ENCODE measurements at places on chromosomes 16 and 17.

- DNase-seq: peak; percentile 39
Observed at GRCh38 chr17:4498461-4499397, at the start of gene SPNS2. SPNS2 (plus strand) TSS chr17:4498881; CDS start chr17:4499048, 167 bp downstream.

GRCh38 chr16:67021321-67021720 lies 7.6 kb upstream of the CBFB start:
- no peak for DNase-seq

DNA sequence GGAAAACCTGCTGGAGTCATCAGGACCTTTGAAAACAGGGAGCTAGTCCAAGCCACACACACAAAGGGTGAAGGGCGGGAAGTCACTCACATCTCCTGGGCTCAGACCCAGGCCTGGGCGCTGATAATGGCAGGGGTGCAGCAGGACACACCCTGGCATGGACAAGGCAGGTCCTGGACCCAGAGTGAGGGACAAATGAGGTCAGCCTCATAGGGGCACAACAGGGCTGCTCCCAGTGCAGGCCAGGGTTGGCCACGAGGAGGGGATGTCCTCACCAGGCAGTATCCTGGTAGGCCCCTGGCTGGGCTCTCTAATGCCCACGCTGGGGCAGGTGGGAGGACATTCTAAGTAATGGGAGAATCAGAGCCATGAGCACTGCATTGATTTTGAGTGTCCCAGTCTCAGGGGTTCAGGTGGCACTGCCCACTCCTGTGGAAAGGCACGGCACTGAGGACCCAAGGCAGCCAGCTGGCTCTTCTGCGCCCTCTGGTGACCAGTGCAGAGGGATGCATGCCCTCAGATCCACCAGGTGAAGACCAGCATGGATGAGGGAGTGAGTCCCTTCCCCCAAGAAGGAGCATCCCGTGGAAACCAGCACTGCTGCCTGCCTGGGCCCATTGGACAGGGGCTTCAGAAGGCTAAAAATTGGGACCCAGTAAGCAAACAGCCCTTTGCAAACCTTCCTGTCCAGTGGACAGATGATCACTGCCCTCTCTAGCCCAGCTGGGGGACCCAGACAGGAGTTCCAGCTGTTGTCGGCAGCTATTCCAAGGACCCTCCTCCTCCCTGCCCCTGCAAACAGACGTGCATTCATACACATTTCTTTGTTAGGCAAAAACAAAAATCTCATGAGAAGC lies 23.4 kb upstream of the SREBF1 start:
- peak; percentile 64 for DNase-seq

- DNase-seq: no peak
Observed at GRCh38 chr17:46110219-46110618, 83.0 kb downstream of the KANSL1 start.

DNA sequence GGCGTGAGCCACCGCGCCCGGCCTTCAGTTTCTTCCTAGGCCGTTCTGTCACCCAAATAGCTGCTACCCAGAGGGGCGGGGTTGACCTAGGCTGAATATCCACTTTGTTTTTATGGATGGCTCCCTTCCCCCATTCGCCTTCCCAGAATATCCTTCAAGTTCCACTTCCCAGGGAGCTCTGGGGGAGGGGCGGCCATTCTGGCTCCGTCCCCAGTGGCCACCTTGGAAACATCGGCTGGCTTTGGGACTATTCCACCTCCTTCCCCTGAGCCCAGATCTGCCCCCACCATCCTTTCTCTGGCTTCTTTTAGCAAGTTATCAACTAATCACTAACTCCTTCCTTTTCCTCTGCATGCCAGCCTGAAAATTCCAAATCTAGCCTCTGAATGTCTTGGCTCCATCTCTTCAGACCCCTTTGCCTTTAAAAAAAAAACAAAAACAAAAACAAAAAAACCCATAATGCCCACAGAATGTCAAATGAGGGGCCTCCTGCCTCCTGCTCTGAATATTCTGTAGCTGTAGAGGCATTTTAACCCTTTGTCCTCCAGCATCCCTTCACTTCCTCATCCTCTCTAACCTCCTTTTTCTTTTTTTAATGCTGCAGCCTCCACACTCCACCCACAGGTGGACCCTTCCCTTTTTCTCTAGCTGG lies 6.4 kb downstream of the ATP1B2 start:
- DNase-seq: no peak

DNA sequence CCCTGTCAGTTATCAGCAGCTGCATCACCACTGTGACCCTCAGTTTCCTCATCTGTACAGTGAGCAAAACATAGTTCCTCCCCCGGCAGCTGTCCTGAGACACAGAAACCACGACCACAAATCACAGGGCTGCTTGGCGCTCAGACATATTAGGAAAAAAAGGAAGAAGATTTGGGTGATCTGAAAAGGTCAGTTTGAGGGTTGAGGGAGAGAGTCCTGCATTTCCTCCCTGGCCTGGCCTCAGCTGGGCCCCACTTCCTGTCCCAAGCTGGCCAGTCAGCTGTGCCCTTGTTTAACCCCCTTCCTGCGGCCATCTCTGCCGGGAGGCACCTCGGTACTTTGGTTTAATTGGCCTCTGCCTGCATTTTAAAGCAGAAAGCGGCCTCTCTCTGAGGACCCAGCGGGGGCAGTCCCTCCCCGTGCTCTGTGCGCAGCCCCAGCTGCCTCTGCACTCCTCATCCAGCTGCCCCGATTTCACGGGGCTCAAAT lies 24.0 kb upstream of the CIBAR2 start:
- DNase-seq: no peak

DNA sequence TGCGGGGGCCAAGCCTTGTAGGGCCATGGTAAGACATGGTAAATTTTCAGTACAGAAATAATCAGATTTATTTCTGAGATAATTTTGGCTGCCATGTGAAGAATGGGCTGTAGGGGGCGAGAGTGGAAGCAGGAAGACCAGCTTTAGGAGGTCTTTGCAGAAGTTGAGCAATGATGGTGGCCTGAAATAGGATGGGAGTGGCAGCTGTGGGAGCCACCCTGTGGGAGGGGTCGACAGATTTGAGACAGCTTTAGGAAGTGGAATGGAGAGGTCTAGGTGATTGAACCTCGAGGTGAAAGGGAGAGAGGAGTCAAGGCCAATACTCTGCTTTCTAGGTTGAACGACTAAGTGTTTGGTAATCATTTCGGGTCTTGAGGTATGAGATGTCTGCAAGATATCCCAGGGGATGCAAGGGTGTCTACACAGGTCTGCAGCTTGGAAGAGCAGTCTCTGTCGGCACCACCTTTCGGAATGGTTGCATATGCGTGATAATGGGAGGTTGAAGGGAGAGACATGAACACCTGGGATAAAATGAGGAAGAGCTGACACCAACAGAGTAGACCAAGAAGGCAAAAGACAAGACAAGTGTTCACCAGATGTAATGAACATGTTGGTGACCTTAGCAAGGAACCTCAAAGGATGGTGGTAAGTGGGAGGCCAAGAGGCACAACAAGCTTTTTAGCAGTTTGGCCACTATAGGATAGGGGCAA lies 4.2 kb upstream of the ATXN7L3 start:
- DNase-seq: peak; percentile 58

- no peak for DNase-seq
Observed at GRCh38 chr16:46918905-46919792, 35.0 kb downstream of the GPT2 start.

GRCh38 chr16:12393239-12393638 lies 410.4 kb downstream of the CPPED1 start:
- DNase-seq: no peak

GRCh38 chr16:66295213-66295612 lies 71.3 kb upstream of the CDH5 start:
- DNase-seq: no peak

GRCh38 chr16:3009568-3010390 lies 2.9 kb upstream of the CLDN9 start:
- DNase-seq: no peak

GRCh38 chr17:71966459-71967313 lies 154.1 kb upstream of the SOX9 start:
- DNase-seq: no peak

DNA sequence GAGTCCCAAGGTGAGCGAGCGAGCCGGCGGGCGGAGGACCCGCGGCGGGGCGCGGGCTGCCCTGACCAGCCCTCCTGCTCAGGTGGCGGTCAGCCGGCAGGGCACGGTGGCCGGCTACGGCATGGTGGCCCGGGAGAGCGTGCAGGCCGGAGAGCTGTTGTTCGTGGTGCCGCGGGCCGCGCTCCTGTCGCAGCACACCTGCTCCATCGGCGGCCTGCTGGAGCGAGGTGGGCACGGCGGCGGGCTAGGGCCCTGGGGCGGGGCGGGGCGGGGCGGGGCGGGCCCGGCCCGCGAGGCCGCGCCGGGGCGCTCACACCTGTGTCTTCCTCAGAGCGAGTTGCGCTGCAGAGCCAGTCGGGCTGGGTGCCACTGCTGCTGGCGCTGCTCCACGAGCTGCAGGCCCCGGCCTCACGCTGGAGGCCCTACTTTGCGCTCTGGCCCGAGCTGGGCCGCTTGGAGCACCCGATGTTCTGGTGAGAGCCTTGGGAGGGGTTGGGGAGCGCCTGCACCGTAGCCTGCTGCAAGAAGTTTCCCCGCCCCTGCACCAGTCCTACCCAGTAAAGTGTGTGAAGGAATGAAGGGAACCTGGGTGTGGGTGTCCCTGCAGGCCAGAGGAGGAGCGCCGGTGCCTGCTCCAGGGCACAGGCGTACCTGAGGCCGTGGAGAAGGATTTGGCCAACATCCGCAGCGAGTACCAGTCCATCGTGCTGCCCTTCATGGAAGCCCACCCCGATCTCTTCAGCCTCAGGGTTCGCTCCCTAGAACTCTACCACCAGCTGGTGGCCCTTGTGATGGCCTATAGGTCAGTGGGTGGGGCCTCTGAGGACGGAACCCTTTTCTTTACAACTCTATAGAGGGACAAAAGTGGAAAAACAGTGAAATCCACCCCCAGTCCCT lies 802 bp downstream of the SETD6 start:
- DNase-seq: peak; percentile 44

DNA sequence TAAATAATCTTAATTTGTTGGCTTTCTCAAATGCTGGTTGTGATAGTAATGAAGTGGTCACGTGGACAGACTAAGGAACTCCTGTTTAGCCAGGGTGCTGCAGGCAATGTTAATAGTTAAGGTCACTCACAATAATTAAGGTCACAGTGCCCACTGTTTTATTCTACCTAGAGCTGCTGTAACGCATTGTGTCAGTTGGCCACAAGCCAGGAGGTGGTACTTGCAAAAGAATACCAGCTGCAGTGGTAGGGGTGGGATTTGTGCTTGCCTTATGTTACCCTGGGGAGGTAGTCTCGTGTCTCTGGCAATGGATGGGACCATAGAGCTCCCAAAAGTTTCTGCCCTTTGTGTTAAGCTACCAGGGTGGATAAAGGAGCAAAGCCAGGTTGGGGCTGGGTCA lies 969.1 kb upstream of the CDH8 start:
- no peak for DNase-seq

GRCh38 chr17:50272711-50273653 lies 1.3 kb upstream of the TMEM92 start:
- DNase-seq: peak; percentile 24

DNA sequence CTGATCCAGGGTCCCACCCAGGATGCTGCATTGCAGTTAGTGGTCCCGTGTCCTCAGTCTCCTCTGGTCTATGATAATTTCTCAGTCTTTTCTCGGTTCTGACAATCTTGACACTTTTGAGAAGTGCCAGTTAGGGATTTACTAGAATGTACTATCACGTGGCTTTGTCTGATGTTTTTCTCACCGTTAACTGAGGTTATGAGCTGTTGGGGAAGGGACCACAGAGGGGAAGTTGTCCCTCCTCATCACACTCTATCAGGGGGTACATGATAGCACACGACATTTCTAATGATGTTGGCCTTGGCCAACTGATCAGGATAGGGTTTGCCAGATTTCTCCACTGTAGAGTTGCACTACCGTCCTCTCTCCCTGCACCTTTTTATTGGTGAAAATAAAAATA lies 250.9 kb upstream of the SDK2 start:
- DNase-seq: no peak

GRCh38 chr17:73311428-73311780 lies 397 bp downstream of the CDC42EP4 start:
- DNase-seq: no peak

DNA sequence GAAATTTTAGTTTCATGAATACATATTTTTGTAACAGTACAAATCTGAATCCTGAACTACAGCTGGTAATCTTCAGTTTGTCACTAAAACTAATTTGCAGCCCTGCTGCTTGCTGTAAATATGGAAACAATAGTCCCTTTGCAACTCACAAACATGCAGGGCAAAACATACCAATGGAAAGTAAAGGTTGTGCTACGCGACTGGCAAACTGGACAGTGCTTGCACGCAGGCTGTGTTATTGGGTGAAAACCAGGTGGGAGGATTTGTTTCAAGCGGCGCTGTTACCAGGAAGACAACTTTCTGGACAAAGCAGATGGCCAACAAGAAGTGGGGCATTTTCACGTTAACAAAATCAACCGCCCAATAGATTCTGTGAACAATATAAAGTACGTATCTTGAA lies 93.5 kb downstream of the CDYL2 start:
- no peak for DNase-seq

GRCh38 chr17:76584427-76585032 lies 1.1 kb downstream of the ST6GALNAC2 start:
- no peak for DNase-seq

DNA sequence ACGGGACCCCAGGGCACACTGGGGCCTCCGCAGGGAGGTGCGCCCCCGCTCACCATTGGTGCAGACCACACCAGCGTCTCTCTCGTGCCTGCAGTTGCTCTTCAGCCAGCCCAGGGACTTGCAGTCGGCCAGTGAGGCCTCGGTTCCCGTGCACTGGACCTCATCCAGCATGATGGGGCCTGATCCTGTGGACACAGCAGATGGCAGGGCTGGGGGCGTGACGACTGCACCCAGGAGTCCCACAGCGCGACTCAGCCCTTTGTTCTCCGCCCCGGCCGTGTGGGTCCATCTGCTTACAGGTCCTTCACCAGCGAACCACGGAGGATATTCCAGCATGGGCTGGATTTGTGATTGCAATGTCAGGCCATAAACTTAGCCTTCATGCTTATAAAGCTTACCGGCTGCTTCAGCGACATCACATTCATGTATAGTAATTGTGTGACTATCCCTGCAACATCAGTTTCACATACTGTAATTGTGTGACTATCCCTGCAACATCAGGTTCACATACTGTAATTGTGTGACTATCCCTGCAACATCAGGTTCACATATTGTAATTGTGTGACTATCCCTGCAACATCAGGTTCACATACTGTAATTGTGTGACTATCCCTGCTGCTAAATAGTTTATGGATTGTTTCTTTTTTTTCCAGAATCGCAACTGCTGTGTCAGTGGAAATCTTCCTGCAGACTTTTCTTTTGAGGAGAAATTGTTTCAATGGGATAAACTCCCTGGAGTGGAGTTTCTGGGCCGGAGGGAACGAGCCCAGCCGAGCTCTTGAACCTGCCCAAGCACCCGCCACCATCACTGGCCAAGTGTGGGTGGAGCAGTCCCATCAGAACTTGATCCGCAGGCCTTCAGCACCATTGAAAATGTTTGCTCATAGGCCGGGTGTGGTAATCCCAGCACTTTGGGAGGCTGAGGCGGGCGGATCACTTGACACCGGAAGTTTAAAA lies 4.8 kb downstream of the LGALS3BP start:
- DNase-seq: no peak

- no peak for DNase-seq
Observed at GRCh38 chr16:12871784-12872183, 29.6 kb upstream of the SHISA9 start.

DNA sequence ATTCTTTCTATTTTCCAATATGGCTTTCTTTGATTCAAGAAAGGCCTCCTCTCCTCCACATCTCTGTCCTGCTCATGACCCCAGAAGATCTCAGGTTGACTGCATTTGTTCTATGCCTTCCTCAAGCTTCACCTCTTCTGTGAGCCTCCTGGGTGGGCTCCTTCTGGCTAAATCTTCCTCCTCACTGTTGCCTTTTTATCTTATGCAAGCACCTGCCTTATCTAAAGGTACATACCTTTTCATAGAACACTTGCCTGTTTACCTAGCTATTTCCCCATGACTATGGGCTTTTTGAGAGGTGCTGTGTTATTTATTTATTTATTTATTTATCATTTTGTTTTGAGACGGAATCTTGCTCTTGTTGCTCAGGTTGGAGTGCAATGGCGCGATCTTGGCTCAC lies 81.1 kb downstream of the UTP18 start:
- no peak for DNase-seq
